ENCODE measurements at places on chromosomes 3 and 15.

DNA sequence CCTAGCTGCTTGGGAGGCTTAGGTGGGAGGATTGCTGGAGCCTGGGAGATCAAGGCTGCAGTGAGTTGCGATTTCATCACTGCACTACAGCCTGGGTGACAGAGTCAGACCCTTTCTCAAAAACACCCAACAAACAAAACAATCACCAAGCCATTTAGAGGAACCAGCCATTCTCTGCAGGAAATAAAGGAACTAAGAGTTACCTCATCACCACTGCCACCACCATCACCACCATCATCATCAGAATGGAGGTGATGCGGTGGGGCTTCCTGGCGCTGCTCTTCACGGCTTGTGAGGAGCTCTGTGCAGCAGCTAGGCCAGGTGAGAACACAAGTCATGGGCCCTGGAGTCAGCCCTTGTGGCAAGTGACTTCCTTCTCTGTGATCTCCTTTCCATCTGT, 37.7 kb upstream of the KLHL25 start:
- no peak for DNase-seq

DNA sequence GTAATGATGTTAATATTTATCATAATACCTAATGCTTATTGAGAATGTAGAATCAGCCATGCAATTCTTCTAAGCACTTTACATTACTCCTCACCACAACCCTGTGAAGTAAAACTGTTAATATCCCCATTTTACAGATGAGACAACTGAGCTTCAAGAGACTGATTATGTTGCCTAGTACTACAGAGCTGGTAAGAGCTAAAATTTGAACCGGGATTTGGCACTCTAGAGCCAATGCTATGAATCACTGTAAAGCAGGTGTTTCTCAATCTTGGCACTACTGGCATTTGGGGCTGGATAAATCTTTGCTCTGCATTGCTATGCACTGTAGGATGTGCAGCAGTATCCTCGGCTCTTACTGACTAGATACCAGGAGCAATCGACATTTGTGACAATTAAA, 367.7 kb downstream of the MAGI1 start:
- no peak for DNase-seq

DNA sequence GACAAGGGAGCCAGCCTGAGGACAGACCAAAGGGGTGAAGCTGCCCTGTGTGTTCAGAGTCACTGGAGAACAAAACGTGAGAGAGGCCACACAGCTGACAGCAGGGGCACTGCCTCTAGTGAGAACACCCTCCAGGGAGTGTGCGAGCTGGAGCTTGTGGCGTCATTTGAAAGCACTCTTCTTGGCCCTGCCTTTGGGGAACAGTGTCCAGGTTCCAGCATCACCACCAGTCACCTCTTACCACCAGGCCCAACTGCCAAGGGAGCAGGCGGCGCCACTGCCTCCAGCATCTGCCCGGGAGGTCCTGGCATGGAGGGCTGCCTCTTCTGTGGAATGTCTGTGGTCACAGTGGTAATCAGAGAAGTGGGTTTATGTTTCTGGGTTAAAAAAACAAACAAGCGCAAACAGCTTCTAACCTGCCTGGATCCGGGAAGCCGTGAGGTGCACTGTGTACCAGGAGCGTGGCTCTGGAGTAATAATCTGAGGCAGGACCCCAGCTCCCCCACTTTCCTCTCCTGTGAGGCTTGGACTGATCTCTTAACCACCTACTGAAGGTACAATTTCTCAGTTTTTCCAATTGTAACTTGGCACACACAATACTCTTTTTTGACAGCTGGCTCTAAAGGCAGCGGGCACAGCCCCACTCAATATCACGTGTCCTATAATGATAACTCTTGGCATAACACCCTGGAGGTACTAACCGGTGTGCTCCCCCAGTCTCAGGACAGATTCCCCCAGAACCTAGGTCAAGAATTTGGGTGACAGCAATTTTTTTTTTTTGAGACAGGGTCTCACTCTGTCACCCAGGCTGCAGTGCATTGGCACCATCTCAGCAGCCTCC, 32.2 kb upstream of the CDCP1 start:
- no peak for DNase-seq

GRCh38 chr15:25342629-25343028, 96.2 kb downstream of the UBE3A start:
- DNase-seq: no peak

DNA sequence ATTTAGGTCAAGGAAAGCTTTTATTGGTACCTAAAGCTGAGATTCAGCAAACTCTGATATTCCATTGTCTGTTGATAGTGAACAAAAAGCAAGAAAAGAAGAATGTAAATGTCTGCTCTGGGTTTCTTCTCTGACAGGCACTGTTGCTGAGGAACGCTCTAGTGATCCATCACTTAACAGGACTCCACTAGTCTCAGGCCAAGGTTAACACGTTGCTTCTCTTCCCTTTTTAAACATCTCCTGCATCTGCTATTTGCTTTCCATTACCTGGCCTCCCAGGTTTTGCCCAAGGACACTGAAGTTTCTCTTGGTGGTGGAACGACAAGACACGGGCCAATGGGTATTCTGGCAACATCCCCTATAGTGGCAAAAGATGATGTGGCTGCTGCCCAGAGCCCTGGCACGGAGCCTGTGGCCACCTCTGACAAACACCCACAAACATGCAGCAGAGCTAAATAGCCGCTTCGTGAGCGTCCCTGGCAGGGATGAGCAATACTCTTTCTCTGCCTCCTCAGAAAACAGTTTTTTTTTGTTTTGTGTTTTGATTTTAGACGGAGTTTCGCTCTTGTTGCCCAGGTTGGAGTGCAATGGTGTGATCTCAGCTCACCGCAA, 97.8 kb upstream of the AKAP13 start:
- no peak for DNase-seq

DNA sequence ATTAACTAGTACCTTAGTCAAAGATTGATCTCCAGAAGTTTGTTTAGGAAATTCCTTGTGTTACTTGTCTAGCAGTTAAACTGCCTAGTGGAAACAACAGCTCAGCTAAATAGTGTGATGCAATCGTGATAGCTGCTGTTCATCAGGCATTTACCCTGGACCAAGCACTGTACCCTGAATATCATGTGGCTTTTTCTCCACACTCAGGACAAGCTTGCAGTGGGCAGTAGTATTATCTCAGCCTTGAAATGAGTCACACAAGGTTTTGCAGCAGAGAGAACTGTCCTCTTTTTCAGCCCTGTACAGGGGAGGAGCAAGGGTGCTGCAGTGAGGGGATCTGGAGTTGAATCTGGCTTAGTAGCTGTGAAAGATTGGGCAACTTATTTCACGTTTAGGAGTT, 208.4 kb downstream of the TP63 start:
- DNase-seq: no peak

DNA sequence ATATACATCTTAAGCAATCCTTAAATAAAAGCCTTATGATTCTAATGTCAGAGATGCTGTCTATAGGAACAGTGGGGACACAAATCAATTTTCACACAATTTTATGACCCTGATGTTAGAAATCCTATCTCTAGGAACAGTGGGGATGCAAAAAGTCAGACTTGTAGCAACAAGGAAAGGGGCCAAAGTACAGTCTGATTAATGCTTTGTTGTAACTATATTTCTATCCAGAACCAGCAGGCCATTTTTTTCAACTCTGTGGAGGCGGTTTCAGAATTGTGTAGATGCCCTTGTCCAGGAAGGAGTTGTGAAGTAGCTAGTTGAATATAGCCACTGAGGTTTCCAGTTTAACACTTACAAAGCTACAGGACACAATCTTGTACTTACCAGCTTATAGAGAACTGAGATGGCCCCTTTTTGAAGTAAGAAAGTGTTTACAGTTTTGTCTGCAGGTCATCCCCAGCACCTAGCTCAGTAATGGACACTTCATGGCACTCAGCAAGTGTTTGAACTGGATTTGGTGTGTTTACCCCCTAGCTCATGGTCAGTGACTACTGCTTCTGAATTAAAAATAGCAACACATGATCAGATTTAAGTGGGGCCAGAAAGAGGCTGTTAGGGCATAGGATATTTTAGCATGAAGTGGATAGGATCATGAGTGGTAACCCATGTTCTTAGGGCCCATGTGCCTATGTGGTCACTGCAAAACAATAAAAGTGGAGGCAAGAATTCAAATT, 54.3 kb downstream of the RAB7A start:
- DNase-seq: no peak

DNA sequence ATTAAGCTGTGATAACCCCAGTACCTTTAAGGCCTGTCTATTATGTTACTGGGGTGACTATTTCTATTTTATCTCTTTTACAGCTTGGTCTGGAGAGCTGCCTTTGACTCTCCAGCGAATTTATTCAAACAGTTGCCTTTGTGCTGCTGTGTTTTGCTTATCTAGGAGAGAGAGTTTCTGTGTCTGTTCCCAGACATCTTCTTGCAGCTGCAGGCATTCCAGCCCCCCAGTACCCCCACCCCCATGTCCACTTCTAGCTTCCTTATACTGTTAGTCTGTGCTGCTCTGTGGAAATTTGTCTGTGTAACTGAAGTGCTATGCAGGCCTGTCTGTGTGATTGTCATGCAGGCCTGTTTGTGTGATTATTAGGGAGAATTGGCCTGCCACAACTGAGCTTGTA, 713.7 kb upstream of the SEMA6D start:
- no peak for DNase-seq

GRCh38 chr15:82849556-82850512, 40.4 kb downstream of the WHAMM start:
- DNase-seq: no peak

- peak; percentile 44 for DNase-seq
These were observed 67.7 kb downstream of the SLC30A4 start for GRCh38 chr15:45454814-45455213.

- DNase-seq: no peak
These were observed 44.8 kb downstream of the ANP32A start for GRCh38 chr15:68775671-68776476.

DNA sequence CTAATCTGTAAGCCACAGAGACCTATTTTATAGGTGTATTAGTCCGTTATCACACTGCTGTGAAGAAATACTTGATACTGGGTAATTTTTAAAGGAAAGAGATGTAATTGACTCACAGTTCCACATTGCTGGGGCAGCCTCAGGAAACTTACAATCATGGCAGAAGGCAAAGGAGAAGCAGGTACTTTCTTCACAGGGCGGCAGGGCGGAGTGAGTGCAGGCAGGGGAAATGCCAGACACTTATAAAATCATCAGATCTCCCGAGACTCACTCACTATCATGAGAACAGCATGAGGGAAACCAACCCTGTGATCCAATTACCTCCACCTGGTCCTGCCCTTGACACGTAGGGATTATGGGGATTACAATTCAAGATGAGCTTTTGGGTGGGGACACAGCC, 108.7 kb downstream of the GALK2 start:
- no peak for DNase-seq

DNA sequence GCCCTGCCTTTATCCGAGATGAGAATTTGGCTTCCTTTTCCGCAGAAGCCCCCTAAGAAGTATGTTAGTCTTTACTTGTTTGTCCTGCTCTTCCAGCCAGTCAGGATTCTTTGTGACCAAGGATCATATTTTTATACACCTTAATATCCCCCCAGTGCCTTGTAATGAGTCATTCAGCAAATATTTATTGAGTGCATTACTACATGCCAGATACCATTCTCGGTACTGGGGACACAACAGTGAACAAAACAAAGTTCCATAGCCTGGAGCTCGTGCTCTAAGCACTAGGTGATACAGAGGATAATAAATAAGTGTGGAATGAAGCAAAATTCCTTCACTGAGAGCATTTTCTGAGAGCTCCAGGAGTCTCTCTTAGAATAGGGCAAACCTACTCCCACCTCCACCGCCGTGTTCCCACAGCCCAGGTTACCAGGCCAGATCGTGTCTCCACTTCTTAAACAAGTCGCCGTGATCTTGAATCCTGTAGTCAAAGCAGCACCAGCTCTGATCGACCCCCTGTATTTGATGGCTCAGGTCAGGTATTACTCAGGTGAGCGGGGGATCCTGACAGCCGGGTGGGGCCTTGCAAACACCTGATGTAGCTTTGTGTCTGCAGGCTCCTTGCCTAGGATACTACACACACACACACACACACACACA, 18.5 kb downstream of the TTC21A start:
- DNase-seq: no peak

DNA sequence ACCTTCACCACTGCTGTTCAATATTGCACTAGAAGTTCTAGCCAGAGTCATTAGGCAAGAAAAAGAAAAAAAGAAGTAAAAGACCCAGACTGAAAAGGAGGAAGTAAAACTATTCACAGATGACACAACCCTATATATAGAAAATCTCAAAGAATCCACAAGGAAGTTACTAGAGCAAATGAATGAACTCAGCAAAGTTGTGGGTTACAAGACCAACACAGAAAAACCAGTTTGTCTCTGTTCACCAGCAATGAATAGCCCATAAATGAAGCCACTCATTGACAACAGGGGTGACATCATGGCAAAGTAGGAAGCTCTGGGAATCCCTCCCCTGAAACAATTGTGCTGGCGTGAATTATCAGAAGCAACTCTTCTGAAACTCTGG, 4.6 kb downstream of the CFAP100 start:
- DNase-seq: no peak

GRCh38 chr3:183434992-183435391, 6.6 kb upstream of the MCF2L2 start:
- DNase-seq: no peak

DNA sequence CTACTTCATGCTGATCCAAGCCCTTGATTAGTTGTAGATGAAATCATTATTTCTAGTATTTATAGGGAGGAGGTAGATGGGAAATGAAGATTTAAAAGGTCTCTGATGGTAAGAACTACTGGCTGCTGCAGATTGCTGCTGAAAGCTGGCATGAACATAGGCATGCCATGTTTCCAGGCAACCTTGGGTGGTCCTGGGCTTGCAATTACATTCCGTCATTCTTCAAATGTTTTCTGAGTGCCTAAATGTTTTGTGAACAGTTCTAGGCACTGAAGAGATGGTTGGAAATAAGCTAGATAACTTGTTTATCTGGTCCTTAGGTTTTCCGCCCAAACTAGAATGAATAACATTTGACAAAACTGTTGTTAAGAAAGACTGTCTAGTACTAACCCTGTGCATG, 95.8 kb downstream of the KCNAB1 start:
- DNase-seq: no peak

- DNase-seq: no peak
These were observed 249.7 kb upstream of the CNTN4 start for GRCh38 chr3:1848935-1849334.

DNA sequence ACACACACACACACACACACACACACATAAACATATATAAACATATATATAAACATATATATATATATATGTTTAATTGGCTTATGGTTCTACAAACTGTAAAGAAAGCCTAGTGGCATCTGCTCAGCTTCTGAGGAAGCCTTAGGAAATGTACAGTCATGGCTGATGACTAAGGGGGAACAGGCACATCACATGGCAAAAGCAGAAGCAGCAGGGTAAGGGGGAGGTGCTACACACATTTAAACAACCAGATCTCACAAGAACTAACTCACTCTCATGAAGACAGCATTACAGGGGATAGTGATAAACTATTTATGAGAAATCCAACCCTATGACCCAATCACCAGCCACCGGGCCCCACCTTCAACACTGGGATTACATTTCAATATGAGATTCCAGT, 922.9 kb downstream of the SI start:
- DNase-seq: no peak

DNA sequence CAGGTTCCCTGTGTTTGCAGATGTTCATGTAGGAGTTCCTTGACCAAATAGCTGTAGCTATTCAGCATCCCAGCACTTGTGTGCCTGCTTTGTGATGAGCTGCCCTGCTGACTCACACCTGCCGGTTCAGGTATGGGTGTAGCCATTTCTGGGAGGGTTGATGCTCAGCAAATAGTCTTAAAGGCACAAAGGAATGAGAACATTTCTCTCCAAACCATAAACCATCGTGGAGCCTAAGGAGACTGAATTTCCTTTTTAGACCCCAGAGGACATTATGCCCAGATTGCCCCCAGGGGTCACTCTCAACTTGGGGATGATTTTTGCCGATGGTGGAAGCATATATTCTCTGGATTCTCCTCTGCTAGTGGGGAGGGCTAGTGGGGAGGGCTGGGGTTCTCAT, 80.6 kb downstream of the ADAMTSL3 start:
- no peak for DNase-seq

Data from stimulated activated CD8-positive, alpha-beta memory T cell treated with anti-CD3 and anti-CD28 coated beads, Interleukin-7, amount 100 ng/mL, for 24 hours (primary cell).